ENCODE measurements at places on chromosomes 6 and 20.
A peak's percentile ranks its signal among the peaks of the same experiment; 100 is the strongest.

DNA sequence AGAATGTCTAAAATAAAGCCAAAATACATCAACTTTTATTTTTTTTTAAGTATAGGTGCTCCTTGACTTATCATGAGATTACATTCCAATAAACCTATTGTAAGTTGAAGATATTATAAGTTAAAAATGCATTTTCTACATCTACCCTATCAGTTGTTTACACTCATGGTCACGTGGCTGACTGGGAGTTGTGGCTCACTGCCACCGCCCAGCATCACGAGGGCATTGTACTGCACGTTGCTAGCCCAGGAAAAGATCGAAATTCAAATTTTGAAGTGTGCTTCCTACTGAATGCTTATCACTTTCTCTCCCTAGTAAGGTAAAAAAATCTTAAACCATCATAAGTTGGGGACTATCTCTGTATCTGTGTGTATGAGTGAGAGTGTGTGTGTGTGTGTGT is 126.6 kb upstream of the RIN2 start:
- DNase-seq, result no peak

DNA sequence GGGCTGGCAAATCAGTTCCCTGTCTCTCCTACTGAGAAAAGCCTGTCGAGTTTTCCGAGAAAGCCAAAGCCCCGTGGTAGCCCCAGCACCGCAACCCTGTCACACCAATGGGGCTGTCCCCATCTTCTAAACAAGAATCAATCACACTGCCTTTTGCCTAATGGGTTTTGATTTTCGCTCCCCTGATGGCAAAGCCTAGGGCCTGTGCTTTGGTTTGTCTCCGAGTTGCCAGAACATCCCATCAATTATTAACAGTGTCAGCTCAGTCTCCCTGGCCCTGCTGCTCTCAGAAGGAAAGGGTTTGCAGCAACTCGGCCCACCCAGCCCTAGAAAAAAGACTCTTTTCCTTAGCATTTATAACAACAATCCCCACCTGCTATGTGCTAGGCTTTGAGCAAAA is 4.2 kb downstream of the KCNB1 start:
- DNase-seq, result no peak

DNA sequence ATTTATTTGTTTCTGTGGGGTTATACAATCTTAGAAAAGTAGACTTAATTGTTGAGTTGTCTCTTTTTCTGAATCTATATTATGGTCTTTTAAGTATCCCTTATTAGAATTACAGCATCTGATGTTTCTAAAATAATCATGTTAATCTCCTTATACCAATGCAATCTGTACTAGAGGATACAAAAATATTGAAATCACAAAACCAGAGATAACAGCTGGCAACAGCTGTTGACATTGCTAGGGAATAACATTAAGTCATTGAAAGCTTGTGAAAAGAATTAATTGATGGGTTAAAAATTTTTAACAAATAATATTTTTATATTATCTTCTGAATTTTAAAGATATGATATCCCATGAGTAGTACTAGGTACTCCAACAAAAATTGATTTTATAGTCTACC is 162.6 kb downstream of the COL19A1 start:
- no peak for DNase-seq

- DNase-seq, result no peak
These were observed 113.2 kb downstream of the EDN1 start for GRCh38 chr6:12403201-12403826.

GRCh38 chr6:170193326-170193821 is 97.5 kb downstream of the DLL1 start:
- DNase-seq, result no peak

GRCh38 chr20:1479831-1480595 is 11.2 kb downstream of the SIRPB2 start:
- no peak for DNase-seq

DNA sequence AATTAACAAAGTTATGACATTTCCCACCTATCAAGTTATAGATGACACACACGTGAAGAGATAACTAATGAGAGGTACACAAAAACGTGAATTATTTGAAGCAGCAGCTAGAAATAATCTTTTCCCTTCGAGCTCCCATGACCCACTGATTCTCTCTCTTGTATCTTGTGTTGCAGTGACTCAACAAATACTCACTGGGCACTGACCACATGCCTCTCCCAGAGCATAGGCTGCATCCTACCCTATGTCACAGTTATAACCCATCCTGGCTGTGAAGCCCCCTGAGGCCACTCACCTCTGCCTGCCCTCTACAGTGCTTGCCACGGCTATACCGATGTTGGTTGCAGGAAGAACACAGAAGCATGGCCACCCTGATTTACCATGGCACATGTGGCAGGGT is 91.8 kb downstream of the INSM1 start:
- no peak for DNase-seq

DNA sequence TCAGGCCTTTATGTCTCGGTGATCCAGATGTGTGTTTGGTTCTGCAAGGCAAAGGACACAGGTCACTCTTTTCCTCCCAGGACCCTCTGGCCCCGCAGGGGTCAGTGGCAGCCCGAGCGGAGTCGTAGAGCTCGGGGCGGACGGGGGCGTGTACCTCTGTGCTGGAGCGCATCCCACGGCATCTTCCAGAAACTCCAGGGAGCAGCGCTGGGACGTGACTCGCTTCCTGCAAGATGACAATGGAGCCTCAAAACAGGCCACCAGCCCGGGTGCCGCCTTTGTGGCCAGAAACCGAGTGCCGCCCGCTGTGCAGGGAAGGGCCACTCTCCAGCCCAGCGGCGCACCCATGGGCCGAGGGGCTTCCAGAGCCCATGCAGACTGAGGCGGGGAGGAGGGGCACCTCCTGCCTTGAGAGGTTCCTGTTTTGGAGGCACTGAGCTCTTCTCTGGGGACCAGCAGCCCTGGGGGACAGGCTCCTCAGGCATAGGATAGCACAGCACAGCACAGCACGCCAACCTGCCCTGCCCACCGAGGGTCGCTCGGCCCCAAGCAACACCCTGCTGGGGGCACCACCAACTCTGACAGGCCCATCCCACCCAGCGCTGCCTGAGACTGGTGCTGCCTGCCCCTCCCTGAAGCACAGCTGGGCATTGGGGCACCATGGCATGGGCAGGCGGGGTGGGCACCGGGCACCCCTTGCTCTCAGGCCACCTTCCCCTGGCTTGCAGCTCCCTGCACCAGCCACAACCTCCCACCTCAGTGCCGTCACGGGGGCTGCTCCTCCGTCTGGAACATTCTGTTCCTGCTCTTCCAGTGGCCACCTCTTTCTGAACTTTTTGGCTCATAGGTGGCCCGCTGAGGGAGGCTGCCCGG is 9.7 kb downstream of the RPS21 start:
- DNase-seq, result no peak

DNA sequence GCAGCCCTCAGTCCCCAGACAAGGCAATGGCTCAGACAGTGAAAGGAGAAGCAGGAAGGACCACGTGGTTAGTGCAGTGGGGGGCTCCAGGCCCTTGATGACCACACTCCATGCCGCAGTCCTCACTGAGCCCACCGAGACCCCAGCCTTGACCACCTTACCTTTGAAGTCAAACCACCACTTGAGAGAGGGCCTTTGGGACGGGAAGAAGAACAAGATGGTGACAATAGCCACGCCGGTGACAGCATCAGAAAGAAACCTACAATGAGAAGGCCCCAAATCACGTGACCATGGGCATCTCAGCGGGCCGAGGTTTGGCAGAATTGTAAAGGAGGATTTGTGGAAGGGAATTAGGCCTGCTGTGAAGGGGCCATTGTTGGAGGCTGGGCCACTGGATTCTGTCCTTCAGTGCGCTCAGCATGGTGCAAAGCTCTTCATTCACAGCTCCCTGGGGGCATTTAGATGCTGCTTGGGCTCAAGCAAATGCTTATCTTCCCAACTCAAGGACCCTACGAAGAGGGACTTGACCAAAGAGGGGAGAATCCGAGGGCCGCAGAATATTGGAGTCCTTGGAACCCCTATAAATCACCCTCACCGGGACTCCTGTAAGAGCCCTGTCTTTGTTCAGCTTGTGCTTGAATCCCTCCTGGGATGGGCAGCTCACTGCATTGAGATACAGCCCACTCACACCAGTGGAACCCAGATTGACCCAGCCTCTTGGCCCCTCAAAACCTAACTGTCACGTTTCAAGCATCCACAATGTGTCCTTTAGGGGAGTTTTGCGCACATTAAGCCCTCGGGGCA is 33.2 kb upstream of the OCSTAMP start:
- no peak for DNase-seq

GRCh38 chr6:31621991-31622390 is 1.5 kb downstream of the PRRC2A start:
- no peak for DNase-seq

GRCh38 chr20:9099372-9099771 is 30.5 kb downstream of the PLCB4 start:
- DNase-seq, result no peak

- no peak for DNase-seq
These were observed 835.4 kb downstream of the MAFB start for GRCh38 chr20:39853636-39854035.

DNA sequence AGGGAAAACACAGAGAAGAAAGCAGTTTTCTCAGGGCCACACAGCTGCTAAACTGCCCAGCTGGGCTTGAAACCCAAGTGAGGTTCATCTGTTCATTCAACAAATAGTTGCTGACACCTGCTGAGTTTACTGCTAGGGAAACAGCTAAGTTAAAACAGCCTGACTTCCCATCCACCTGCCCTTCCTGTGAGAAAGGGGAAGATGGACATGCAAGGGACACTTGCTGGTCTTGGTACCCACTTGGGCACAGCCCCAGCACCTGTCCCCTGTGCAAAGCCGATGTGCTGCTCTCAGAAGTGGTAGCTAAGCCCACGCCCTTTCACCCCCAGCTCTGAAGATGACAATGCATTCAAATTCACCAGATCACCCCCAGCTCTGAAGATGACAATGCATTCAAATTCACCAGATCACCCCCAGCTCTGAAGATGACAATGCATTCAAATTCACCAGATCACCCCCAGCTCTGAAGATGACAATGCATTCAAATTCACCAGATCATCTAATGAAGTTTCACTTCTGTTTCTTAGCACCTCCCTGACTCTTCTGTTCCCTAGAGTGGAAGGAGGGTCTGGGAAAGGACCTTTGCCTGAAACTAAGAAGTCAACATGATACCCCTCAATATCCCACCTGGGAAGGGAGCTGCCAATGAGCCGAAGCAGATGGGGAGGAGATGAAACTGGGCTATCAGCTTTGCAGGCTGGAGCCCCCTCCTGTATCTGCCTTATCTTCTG is 46.0 kb upstream of the TOP1 start:
- no peak for DNase-seq

DNA sequence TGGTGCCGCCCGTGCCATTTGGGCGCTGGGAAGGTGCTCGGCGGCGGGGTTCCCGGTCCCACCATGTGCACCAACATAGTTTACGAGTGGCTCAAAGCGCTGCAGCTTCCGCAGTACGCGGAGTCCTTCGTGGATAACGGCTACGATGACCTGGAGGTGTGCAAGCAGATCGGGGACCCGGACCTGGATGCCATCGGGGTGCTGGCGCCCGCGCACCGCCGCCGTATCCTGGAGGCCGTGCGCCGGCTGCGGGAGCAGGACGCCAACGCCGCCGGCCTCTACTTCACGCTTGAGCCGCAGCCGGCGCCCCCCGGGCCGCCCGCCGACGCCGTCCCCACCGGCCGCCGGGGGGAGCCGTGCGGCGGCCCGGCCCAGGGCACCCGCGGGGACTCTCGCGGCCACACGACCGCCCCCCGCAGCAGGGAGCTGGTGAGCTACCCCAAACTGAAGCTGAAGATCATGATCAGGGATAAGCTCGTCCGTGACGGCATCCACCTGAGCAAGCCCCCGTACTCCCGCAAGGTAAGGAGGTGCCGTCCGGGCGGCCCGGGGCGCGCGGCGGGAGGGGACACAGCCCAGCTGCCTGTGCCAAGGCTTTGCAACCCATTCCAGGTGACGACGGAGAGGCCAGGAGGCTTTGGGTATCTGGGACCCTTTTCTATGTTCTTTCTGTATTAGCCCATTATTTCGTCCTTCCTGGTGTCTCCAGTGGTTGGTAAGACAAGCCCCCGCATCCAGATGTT is 547 bp downstream of the SAMD5 start:
- no peak for DNase-seq

- no peak for DNase-seq
These were observed 3.9 kb upstream of the TMEM244 start for GRCh38 chr6:129865013-129865412.

GRCh38 chr6:69542494-69542893 is 254.3 kb downstream of the LMBRD1 start:
- DNase-seq, result no peak

- DNase-seq, result no peak
These were observed 11.5 kb upstream of the MUC22 start for GRCh38 chr6:30998785-30999184.

DNA sequence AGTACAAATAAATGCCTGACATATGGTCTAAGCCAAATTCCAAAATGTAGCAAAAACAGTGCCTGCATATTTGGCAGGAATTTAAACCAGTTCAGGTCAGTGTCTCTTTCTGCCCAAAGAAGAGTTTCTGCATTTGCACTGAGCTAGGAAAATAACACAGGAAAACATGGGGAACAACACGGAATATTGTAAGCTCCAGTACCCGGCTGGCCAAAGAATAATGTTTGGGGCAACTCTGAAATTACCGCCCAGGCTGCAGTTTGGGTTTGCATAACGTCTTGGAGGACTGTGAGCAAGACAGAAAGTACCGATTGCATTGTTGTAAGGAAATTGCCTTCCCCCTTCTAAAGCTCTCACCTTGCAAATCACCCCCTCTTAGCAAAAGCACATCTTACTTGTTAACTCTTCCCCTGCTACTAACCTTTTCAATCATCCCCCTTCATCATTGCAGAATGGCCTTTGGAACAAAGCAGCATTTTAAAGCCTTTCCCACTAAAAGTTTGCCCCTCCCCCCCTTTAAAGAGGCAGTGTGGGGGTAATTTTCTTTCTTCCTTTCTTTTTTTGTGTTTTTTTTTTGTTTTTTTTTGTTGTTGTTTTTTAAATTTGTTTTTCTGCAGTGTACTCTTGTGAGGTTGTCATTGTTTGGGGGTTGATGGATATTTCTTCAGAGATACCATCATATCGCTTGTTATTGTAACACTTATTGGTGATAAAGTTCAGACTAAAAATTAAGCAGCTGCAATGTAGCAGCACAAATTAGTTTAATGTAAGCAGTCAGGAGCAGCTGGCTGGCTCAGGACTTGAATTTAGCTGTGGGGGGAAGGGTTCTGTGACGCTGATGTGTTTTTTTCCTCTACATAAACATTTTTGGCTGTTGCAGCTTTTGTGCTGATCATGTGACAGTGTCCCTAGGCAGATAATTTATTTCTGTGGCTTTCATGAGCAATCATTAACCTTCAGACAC is 100.0 kb upstream of the CITED2 start:
- DNase-seq, result no peak

GRCh38 chr20:34980543-34981233 is 25.0 kb downstream of the MYH7B start:
- DNase-seq, result no peak

- no peak for DNase-seq
These were observed 46.8 kb downstream of the PANK2 start for GRCh38 chr20:3935956-3936340.

DNA sequence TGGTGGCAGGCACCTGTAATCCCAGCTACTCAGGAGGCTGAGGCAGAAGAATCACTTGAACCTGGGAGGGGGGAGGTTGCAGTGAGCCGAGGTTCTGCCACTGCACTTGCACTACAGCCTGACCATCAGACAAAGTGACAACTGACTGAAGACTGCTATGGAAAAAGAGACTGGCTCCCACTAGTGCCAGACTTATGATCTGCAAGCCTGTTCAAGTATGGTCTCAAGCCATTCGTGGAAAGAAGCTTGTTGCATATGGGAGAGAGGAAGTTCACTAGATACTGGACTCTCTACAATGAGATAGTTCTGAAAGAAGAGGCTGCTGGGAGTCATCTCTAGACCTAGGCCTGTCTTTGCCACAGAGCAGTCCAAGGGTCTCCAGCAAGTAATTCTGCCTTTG is 26.7 kb downstream of the MDN1 start:
- peak; percentile 7 for DNase-seq

GRCh38 chr6:155165029-155165710 is 98.6 kb upstream of the CLDN20 start:
- no peak for DNase-seq

All from stimulated activated CD4-positive, alpha-beta T cell treated with anti-CD3 and anti-CD28 coated beads, Interleukin-4, amount 100 ng/mL, for 24 hours (primary cell).